ENCODE measurements at places on chromosomes 5 and 9.

- no peak for ATAC-seq
Measured at GRCh38 chr9:110808599-110808980, 140.0 kb downstream of the MUSK start.

GRCh38 chr9:90058182-90058763 lies 453.5 kb downstream of the GADD45G start:
- ATAC-seq = no peak

- ATAC-seq = no peak
Measured at GRCh38 chr5:154205441-154206117, 15.0 kb downstream of the GALNT10 start.

- ATAC-seq = no peak
Measured at GRCh38 chr5:137669811-137670210, 66.1 kb downstream of the KLHL3 start.

DNA sequence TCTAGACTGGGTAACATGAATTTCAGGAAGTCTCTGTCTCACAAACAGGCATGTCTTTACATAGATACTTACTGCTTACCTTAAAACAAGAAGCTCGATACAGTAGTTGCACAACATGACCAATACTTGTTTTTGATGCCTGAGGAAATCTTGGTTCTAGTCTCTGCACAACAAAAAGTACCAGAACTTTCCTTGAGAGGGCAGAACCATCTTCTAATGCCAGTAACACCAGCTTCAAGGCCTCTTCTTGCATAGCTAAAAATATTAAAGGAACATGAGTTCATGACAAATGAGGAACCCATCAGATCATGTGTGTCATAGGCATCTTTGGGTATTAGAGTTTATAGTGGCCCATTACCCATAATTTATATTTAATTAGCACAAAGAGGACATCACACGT lies 22.0 kb downstream of the RC3H2 start:
- ATAC-seq = no peak
